ENCODE measurements at places on chromosomes 13 and 19.

GRCh38 chr19:48506138-48506733 lies 5.4 kb downstream of the LMTK3 start:
- no peak for DNase-seq

DNA sequence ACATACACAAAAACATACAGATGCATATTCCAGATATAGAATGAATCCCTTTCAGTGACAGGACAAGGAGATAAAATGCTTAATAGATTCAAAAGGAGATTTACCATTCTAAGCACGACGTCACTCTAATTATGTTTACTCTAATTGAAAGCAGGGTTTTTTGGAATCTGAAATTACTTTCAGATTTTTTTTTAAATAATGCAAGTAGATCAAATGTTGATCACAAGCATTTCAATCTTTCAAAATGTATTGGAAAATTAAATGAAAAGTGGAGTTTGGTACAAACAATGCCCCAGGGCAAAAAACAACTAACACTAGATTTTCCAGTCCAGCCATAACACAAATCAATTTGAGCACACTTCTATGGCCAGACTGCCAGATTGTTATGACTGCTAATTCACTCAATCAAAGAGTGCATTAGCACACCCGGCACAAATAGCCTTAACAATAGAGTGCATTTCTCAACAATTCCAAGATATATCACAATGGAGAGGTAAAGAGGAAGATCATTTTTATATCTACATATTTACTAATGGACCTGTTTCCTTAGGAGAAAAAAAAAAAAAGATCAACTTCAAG lies 4.3 kb upstream of the DACH1 start:
- DNase-seq: no peak

DNA sequence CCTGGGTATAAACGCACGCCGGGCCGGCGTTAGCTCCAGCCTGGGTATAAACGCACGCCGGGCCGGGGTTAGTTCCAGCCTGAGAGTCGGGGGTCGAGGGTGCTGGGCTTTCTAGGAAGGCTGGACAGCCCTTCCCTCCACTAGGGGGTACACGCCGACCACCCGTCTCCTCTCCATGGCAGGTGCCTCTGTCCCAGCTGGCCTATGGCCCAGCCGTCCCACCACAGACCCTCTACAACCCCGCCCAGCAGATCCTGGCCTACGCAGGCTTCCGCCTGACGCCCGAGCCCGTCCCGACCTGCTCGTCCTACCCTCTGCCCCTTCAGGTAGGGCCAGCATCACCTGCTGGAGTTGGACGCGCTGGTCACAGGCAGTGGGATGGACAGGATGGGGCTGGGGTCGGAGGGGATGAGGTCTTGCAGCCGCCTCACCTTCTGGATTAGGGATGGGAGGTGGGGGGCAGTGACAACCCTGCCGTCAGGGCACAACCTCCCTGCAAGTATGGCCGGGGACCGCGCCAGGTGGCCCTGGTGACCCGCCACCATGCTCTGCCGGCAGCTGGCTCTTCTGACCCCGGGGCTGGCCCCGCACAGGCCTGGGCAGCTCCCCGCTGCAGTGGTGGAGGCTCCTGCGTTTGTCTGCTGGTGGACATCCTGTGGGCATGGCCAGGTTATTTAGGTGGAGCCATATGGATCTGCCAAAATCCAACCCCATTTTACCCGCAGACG lies 45.8 kb downstream of the TMEM255B start:
- no peak for DNase-seq

GRCh38 chr13:107867701-107868661 lies 347.4 kb downstream of the LIG4 start:
- no peak for DNase-seq

Data from activated T-helper 1 cell treated with Interleukin-2 at 50 U/mL for 16 hours (primary cell).